ENCODE measurements at places on chromosomes 13 and 19.

DNA sequence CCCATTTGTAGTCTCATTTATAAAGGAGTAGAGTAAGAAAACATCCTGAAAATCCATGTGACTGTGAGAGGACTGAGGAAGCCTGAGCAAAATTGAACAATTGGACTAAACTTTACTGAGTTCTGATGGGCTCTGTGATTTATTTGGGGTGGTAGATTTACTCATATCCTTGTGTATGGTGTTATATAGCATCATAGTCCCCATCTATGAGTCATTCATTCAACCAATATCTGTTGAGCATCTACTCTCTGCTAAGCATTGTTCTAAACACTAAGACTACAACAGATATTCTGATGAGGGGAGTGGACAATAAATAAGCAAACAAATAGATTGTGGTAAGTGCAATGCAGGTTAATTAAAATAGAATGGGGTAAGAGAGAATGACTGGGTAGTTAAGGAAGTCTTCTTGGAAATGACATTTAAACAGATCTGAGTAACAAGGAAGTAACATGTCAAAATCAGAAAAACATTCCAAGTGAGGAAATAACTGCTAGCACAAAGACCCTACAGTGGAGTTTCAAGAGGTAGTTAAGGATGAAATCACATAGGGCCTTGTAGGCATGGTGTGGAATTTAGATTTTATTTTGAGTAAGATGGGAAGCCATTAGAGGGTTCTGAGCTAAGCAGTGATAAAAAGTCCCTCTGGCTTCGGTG is 36.3 kb upstream of the MLNR start:
- DNase-seq, result no peak

DNA sequence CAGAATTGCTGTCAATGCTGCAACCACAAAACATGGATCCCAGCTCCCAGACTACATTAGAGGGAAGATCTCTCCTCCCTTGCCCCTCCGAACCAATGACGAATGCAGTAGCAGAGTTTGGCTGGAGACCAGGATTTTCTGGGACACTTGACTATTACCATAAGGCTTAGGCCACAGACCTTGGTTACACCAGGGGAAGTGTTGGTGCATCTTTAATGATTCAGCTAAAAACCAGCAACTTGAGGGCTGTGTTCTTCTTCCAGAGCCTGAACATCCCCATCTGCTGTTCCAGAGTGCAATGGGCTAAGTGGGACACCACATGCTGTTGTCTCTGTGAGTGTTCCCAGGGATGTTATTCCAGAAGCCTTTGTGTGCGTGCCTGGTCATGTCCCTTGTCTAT is 528.2 kb downstream of the LMO7 start:
- no peak for DNase-seq

- no peak for DNase-seq
Measured at GRCh38 chr13:107608736-107609135, 606.6 kb downstream of the LIG4 start.

- DNase-seq, result peak; percentile 99
Measured at GRCh38 chr13:30743319-30744055, 8.1 kb downstream of the ALOX5AP start.

- no peak for DNase-seq
Measured at GRCh38 chr13:99913167-99913566, 58.4 kb downstream of the ZIC5 start.

DNA sequence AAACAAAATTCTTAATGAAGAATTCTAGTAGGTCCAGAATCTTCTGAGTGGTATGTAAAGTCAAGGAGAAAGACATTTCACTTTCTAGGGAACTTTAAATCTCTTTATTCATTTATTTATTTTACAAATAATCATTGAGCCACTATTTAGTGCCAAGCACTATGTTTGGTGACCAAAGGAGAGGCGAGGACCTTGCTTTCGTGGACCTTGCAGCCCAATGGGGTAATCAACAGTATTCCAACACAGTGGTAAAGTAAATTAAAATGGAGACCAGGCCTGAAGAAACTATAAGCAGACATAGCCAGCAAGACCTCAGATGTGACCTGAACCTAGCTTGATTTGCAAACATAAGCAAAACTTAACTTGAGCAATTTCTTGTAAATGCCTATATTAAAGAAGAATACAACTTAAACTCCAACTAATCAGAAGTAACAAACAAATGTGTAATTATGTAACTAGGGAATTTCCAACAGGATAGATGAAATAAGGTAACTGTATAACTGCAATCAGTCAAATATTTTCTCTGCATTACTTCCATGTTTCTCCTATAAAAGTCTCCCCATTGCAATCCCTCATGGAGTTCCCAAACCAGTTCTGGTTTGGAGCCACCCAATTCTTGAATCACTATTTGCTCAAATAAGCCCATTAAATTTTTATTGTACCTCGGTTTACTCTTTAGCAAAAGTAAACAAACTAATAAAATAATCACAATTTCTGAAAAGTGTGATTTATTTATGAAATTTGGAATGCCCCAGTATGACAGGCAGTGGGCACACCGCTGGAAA is 67.6 kb downstream of the MBNL2 start:
- no peak for DNase-seq

GRCh38 chr13:79501538-79502232 is 20.7 kb downstream of the NDFIP2 start:
- DNase-seq, result no peak

GRCh38 chr13:30121666-30122065 is 185.7 kb downstream of the KATNAL1 start:
- no peak for DNase-seq

GRCh38 chr13:53124623-53125022 is 96.0 kb downstream of the OLFM4 start:
- DNase-seq, result no peak

DNA sequence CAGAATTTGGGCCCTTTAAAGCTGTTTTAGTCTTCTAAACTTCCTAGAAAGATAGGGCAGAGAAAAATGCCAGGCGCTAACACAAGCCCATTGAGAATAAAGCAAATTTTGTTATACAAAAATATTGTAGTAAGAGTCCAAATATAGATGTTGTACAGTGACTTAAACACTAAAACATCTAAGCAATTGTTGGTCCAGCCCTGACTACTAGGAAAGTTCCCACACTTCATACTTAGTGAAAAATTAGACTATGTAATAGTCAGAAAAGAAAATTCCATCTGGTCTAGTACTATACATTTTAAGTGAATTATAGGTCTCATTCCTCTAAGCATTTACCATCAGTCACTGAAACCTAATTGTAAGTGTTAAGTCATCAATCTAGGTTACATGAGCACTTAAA is 1518.3 kb upstream of the SLC10A2 start:
- peak; percentile 74 for DNase-seq

DNA sequence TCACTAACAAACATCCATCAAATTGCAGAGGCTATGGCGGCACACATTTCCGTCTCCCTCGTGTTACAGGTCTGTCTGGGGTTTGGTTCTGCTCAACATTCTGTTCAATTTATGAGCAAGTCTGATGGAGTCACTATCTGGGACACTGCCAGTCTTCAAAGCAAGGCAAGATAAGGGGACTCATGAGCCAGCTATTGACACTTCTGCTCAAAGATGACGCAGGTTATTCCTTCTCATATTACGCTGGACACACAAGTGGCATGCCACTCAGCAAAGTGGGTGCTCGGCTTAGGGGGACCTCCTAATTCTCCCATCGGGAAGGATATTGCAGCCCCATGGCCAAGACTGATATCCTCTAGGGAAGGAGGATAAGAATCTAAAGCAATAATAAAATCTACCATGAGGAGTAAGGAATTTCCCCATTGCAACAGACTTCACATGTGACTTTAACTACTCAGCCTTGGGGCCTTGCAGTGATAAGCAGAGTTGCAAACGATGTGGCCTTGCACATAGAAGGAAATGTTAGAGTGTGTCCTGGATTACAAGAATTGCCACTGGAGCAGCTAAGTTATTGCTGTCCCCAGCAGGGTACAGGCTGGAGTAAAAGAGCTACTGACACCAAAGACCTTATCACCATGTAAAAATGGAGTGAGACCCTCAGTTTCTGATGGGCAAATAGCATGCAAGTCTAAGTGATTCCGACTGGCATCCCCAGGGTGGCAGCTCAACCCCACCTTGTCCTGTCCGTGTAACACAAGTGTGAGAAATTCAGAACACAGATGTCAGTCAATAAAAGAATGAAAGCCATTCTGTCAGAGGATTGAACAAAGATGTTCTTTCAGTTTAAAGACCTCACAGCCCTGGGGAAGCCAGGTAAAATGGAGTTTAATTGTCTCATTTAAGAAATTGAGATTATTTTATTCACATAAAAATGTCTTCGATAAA is 306.1 kb downstream of the IRS2 start:
- DNase-seq, result peak; percentile 8

DNA sequence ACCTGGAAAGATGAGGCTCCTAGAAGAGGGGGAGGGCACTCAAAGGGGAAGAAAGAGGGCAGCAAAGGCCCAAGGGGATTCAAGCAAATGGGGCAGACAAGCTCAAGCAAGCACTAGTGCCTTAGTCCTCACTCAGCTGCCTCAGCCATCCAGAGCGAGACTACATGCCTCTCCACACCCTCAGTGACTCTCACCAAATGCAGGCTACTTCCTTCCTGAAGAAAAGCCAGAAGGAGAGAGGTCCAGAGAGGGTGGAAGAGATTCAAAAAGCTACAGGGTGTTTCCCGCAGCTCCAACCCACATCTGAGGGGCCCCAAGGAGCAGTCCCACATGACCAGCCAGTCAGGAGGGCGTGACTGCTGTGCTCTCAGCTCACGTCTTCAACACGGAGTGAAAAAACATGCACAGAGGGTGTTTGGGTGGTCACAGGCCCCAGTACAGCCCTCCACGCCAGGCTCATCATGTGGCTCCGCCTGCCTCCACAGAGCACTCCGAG is 40.5 kb downstream of the MIPEP start:
- no peak for DNase-seq

DNA sequence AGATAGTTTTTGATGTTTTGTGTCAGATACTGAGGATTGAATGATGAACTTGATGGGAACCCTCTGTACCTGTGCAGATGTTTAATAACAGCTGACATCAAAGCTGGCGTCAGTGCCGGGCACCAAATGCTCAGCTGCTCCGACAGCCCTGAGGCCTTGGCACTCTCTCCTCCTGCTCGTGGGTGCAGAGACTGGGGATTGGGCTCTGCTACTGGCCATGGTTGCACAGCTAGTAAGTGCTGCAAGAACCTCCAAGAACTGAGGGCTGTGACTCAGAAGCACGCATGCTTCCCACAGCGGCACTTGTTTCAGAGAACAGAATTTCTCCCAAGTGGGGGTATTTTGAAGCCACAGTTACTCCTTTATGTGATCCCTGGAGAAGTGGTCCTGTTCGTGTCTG is 5.9 kb downstream of the LAMP1 start:
- no peak for DNase-seq

DNA sequence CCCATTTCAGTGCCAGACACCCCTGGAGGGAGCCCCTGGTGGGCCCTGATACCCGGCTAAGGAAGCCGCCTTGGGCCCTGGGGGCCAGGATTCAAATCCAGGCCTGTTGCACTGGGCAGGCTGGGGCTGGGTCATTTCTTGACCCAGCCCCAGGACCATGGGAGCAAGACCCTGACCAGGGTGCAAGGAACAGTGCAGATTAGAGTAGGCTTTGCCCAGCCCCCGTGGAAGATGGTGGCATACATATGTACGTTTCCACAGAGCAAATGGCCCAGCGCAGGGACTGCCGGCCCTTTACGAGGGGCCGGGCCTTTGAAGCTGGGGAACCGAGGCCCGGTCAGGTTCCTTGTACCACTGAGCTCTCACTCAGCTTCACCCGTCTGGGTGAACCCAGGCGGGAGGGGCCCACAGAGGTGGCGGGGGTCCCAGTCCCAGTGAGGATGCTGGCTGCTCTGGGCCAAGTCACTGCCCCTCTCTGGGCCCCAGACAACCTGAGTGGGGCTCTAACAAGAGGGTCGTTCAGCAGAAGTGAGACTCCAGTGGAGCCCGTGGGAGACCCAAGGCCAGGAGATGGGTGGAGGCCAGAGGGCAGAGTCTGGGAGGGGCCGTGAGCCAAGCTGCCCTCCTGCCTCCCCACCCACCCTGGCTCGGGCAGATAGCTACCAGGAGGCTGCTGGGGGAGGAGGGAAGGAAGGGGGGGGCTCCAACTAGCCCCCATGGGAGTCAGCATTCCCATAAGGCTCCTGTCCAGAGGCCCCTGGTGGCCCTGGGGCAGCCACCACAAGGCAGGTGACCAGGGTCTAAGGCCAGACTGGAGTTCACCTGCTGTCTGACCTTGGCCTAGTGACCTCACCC is 2.7 kb downstream of the MKNK2 start:
- no peak for DNase-seq

DNA sequence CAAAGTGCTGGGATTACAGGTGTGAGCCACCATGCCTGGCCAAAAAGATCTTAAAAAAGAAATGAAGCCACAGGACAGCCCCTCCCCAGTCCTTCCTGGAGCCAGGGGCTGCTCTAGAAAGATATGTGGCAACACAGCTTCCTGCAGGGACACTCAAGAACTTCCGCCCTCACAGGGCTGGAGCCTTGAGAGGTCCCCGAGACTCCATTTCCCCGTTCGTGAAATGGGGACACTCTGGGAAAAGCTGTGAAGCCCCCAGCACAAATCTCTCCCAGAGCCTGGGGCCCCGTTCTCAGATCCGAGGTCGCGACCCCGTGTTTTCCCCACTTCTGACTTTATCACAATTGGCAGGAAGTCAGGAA is 2.5 kb upstream of the GPX4 start:
- DNase-seq, result no peak

GRCh38 chr13:73174521-73175010 is 115.8 kb downstream of the KLF5 start:
- DNase-seq, result no peak

DNA sequence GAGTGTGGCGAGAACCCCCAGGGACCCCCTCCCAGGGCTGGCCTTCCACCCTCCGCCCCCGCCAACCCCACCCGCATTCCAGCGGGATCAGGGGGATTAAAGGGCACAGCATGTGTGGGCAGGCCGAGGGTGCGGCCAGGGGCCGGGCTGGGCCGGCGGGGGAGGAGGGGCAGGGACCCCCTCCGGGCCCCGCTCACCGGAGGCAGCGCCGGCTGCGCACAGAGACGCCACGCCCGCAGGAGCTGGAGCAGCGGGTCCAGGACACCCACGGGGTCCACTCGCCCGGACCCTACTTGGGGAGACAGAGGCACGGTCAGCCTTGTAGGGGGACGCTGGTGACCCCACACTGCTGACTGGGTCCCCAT is 2.4 kb downstream of the ADAMTSL5 start:
- no peak for DNase-seq

GRCh38 chr19:52703917-52704316 is 30.9 kb downstream of the ZNF611 start:
- DNase-seq, result no peak

DNA sequence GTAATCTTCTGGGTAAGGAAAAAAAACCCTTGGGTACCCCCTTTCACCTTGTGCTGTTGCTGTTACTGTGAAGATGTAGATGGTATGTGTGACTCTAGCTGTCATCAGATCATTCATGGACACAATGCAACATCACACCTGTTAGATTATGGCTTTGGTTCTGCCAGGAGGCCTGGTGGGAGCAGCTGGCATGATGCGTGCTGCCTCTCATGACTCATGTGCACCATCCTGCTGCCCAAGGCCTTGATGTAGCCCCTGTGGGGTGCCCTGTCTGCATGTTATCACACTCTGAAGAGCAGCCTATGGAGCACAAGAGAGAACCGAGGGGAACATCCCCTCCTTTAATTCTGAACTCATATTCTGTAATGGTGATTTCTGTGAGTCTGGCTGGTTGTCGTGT is 57.7 kb upstream of the TEX29 start:
- DNase-seq, result no peak
